CMK (cell line): ENCODE measurements at places on chromosomes 3 and 15.

- no peak for DNase-seq
Observed at GRCh38 chr3:89180334-89180733, 72.9 kb downstream of the EPHA3 start.

- DNase-seq = no peak
Observed at GRCh38 chr3:165846056-165846455, 8.8 kb upstream of the BCHE start.

DNA sequence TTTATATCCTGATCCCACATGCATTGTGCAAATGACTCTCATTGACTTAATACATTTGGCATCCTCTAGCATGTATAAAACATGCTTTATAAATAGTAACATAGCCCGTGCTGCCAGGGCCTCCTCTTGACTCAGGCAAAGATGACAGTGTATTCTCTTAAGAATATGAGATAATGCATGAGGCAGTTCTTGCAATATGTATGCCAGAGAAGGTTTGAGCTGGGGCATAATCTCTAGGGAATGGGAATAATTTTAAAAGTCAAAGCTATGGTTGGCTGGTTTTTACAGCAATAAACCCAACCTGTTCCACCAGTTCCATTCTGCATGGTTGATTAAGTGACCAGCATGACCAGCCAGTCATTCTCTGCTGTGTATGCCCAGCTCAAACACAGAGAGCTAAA lies 179.0 kb upstream of the PFN2 start:
- no peak for DNase-seq

GRCh38 chr15:66898656-66899386 lies 166.6 kb upstream of the SMAD3 start:
- no peak for DNase-seq

GRCh38 chr3:134353171-134353825 lies 20.9 kb downstream of the AMOTL2 start:
- DNase-seq = no peak

GRCh38 chr3:187975561-187976364 lies 178.2 kb upstream of the LPP start:
- no peak for DNase-seq
